Posterior vena cava (tissue), 2 donors: ENCODE measurements at places on chromosomes 6 and 20. TPM values are rescaled to one million over a fixed set of nuclear protein-coding genes. Genes with fewer than 3 reads are reported as not detected.

PRL gene
- not detected for total RNA-seq

PACRG gene
- 0.14 TPM for total RNA-seq

AGER gene
- 4.6 TPM for total RNA-seq

OR2B6 gene
- total RNA-seq: not detected

GRM1 gene
- total RNA-seq: not detected

ZNF165 gene
- total RNA-seq: 0.42 TPM

JAG1 gene
- total RNA-seq: 84.2 TPM

RAD21L1 gene
- not detected for total RNA-seq

REM1 gene
- 5.2 TPM for total RNA-seq

SLC22A16 gene
- total RNA-seq: 1.6 TPM

DNA sequence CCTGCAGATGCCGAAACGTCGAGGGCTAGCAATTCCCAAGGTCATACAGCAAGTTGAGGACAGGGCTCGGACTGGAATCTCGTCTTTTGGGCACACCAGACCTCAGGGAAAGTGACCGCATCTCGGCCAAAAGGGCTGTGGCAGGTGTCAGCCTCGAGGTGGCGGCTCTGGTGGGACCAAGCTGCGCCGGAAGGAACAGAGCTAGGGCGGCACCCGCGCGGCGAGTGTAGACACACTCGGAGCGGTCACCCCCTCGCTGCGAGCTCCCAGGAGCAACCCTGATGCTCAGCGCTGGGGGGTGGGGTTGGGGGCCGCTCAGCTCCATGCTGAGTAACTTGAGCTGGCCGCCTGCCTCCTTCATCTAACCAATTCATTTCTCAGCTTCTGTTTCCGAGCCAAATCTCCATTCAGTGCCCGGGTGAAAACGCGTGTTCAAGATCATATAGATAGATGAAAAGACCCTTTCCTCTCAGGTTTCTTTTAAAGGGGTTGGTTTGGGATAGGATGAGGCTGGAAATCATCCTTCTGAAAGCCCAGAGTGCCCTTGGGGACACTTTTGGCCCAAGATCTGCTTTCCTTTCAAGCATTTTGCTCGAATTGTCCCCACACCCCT is 2.2 kb upstream of the TUBB2B start:
- no peak for DNase-seq

GRCh38 chr6:139262519-139263300 is 29.1 kb downstream of the TXLNB start:
- DNase-seq: no peak

DNA sequence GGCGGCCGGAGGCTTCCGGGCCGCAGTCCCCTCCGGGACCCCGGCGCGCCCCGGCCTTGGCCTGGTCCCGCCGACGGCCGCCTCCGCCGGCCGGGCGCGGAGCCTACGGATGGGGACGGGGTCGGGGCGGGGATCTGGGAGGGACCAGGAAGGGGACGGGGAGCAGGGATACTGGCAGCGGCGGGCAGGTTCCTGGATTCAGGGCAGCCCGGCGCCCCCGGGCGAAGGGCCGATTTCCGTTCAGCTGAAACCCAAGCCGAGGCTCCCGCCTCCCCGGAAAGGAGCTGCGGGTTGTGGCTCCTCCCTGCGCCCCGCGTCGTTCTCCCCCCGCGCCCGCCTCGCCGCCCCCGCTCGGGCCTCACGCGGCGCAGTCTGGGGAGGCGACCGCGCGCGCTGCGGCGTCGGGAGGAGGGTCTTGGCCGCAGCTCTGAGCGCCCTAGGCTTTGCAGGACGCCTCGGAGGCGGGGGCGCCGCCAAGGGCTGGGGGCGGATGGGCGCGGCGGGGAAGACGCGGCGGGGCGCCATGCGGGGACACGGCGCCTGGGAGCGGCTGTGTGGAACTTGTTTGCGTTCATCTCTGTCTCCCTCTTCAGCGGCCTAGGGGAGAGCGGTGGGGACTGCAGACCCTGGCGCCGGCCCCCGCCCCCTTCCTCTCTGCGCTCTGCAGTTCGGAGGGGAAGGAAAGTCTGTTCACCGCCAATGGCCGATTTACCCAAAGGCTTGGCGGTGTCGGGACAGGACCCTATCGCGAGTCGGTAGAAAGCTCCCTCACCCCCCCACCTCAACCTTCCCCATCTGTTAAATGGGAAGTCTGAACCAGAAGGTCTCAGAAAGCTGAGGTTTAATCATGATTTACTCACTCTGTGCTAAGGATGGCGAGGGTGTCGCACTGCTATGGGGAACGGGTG is 22.7 kb upstream of the TMEM181 start:
- peak; percentile 77 for DNase-seq

DNA sequence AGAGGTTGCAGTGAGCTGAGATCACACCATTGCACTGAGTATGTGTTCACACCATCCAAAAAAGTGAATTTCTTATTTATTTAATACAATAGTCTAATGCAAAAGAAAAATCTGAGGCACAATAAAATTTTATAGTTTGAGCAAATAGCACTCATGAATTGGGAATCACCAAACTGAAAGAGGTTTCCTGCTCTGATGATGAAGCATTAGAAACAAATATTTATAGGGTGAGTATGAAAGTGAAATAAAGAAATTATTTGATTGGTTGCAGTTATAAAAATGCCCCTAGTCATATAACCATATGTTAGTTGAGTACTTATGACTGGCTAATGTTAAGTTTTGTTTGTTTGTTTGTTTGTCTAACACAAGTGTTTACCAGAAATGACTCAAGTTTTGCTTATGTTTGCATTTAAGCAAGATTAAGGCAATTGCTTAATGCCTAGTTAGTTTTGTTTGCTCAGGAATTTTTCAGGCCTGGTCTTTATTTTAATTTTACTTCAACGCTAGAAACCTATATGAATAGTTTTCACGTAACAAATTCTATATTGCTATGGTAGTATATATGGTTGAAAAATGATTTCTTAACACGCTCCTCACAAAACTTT is 151.5 kb upstream of the FAM83B start:
- DNase-seq: no peak

- DNase-seq: no peak
Observed at GRCh38 chr6:13573669-13574110, 711 bp upstream of the SIRT5 start.

GRCh38 chr6:45462190-45463134 is 84.7 kb upstream of the SUPT3H start:
- no peak for DNase-seq
